ENCODE measurements at places on chromosomes 1 and 21.

DNA sequence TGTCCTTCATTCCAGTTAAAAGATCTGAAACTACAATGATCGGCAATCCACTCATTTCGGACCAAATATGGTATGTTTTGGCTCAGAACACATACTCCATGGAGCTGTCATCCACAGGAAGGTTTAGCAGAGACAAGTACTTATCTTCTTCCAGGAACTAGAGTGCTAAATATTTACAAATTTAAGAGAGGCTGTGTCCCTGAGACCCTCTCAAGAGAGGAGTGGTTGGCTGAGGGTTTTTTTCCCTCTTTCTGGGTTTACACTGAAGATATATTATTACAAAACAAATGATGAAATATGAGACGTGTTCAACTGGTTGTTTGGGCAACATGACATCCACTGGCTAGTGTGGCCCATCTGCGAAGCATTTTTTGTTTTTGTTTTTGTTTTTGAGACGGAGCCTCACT, 25.9 kb upstream of the NID1 start:
- DNase-seq = peak; percentile 12

GRCh38 chr1:30997463-30998057, 68.0 kb downstream of the PUM1 start:
- DNase-seq = no peak

DNA sequence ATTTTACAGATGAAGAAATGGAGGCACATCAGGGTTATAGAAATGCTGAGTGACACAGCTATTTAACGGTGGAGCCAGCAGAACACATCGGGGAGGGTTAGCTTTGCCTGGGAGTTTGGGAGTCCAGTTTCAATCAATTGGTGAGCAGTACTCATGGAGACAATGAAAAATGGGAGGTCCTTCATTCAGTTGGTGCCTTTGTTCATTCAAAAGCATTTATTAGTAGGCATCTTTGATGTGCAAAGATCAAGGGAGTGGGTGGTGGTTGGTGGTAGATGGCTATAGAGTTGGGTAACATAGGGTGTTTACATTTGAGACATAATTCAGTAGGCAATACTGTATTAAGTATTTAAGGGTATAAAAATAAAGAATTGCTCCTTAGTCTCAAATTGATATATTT, 183.7 kb upstream of the LMO4 start:
- no peak for DNase-seq

- no peak for DNase-seq
These were observed 11.2 kb downstream of the LAPTM5 start for GRCh38 chr1:30746212-30747032.

DNA sequence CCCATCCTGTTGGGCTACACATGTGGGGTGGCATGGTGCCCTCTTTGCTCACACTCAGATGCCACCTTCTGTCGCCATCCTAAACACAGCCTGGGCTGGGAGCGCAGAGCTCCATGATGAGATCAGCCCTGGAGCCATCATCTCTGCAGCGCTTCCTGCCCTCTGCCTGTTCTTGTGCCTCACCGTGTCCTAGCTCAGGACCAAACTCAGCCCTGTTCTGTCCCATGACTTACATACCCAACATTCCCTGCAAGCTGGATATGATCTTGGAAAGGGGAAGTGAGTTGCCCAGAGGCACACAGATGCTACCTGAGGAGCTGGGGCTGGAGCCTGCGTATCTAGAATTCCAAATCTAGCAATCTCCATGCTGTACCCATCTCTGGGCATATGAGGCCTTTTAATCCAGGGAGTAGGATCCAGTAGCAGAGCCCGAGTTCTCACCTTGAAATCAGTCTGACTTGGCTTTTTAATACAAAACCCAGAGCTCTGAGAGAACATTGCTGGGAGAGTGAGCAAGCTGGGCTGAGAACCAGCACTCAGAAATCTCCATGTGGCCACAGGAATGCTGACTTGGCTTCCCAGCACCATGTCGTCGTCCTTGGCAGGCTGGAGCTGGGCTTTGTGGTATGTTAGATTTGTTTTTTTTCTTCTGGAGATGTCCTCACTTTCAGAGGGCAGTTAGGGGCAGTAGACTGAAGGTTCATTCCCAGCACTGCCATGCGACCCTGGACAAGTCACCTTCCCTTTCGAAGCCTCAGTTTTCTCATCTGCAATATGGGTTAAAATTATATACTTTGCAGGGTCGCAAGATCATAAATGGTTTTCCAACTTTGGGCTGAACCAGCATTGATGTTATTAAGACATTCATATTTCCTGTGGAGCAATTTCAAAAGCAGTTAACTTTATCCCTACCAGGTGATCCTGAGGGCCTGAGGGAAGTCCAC, 2.6 kb downstream of the ALPL start:
- peak; percentile 98 for DNase-seq

- peak; percentile 77 for DNase-seq
These were observed 1.6 kb downstream of the DRAXIN start for GRCh38 chr1:11693024-11693590.

- no peak for DNase-seq
These were observed 56.0 kb upstream of the STUM start for GRCh38 chr1:226492426-226493137.

- peak; percentile 65 for DNase-seq
These were observed 87.2 kb downstream of the SYT2 start for GRCh38 chr1:202623075-202623474.

- no peak for DNase-seq
These were observed 121.4 kb downstream of the PRDM16 start for GRCh38 chr1:3190256-3191041.

GRCh38 chr1:198265073-198265661, 108.4 kb downstream of the NEK7 start:
- peak; percentile 49 for DNase-seq

DNA sequence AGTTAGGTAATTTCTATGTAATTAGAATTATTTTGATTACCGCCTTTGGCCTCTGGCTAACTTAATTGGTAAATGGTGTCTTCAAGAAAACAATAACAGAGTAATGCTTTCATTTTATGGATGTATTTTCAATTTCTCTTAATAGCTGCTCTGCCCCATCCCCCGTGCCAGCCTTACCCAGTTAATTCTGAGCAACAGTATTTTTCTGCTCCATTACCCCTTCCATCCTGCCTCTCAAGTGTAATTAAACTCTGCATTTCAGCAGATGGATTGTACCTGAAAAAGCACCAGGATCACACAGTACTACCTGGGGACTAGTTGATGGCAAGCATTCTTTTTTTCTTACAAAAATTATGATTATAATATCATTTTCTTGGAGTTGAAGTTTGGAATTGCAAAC, 104.2 kb downstream of the KIAA0319L start:
- no peak for DNase-seq

DNA sequence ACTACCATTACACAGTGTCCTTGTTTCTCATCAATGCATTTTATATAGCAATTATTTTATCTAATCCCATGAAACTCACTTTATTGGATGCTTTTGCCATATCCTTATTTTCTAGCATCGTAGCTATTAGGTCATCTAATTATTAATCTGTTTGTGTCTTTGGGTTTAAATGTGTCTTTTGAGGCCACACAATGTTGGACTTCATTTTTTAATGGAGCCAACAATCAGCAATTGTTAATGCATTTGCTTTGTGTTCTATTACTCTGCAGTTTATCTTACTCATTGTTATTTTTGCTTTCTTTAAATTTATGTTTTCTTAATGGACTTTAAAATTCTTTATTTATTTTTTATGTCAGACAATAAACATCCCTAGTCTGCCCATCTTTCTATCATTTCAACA, 1.8 kb upstream of the HSD11B1 start:
- no peak for DNase-seq

GRCh38 chr21:34362670-34363069, 1.1 kb upstream of the KCNE2 start:
- DNase-seq = no peak

DNA sequence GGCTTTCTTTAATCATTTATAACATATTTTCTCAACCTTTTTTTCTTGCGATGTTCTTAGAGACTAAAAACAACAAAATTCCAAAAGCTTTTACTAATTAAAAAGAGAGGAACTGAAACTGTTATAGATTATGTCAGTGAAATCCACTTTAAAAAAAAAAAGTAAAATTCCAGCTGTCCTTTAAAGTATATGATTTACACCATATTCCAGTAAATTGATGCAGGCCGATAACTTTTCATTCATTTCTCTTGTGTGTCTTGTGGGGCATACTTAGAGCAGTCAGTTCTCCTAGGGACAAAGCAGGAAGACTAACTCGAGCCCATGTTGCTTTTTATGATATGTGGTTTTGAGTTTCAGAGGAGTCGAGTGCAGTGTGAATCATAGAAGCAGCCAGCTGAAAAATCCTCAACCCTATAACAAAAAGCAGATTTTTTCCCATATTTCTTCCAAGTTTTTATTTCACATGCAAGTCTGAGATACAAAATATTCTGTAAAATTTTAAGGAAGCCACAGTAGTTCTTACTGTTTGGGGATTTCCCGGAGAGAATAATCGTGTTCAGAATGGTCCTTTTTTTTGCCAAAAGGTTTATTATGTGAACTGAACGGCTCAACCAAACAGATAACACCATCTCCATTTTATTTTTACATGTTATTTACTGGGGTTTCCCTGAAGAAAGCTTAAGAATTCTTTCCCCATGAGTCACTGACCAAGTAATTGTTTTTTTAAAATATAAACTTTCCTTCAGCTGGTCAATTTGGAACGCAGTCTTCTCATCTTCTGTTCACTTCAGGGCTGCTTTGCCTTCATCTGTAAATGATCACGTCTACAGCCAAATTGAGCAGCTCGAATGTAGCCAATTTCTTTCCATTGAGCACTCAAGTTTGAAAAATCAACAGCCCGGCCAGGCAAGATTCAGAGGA, 77.0 kb upstream of the C1orf105 start:
- DNase-seq = peak; percentile 90

DNA sequence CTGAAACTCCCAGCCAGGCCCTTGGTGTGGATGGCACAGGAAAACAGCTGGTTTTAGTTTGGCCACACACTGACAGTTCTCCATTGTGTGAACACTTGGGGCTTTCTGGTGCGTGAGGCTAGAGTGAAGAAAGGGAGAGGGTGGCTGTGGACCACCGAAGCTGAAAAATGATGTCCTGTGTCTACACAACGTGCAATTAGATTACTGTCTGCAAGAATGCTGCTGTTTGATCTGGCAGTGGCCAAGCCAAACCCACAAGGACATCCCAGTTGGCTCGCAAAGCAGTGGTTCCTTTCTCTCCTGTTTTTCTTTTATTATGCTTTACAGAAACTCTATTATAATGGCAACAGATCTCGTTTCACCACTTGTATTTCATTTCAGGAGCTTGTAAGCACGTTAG, 58.9 kb downstream of the ERG start:
- peak; percentile 70 for DNase-seq

DNA sequence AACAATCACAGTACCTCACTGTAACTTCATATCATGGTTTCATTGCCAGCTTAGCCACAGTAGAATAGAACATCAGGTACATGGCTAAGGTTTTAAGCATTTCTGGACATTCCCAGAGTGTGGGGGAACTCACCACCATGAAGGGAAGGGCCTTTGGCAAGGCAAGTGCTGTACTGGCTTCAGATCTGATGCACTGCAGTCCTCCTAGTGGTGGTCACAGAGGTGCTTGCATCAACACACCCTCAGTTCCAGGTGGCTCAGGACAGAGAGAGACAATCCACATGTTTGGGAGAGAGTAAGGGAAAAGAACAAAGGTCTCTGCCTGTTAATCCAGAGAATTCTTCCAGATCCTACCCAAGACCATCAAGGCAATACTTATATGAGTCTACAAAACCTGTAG, 528.4 kb upstream of the RGS18 start:
- no peak for DNase-seq

DNA sequence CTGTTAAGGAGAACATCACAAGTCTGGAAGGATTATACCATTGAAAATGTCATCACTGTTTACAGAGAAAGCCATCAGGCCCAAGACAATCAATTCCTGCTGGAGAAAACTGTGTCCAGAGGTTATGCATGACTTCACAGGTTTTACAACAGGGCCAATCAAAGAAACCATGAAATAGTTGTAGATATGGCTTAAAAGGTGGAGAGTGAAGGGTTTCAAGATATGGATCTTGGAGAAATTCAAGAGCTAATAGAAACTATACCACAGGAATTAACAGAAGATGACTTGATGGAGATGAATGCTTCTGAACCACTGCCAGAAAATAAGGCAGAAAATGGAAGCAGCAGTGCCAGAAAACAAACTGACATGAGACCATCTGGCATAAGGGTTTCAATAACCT, 30.2 kb downstream of the USP1 start:
- DNase-seq = no peak

DNA sequence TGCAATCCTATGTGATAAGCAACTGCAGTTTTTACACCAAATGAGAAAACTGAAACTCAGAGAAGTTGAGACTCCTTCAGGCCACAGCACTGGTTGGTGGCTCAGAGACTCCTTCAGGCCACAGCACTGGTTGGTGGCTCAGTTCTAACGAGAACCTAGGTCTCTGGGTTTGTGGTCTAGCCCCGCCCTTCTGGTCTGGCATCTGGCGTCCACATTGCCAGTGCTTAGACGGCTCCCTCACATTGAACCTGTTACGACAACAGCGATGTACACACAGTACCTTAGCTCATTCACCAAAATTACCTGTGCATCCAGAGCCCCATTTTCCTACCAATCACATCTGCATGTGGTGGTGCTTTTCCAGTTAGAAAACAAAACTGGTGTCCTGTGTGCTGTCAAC, 66.1 kb downstream of the NID1 start:
- DNase-seq = no peak

DNA sequence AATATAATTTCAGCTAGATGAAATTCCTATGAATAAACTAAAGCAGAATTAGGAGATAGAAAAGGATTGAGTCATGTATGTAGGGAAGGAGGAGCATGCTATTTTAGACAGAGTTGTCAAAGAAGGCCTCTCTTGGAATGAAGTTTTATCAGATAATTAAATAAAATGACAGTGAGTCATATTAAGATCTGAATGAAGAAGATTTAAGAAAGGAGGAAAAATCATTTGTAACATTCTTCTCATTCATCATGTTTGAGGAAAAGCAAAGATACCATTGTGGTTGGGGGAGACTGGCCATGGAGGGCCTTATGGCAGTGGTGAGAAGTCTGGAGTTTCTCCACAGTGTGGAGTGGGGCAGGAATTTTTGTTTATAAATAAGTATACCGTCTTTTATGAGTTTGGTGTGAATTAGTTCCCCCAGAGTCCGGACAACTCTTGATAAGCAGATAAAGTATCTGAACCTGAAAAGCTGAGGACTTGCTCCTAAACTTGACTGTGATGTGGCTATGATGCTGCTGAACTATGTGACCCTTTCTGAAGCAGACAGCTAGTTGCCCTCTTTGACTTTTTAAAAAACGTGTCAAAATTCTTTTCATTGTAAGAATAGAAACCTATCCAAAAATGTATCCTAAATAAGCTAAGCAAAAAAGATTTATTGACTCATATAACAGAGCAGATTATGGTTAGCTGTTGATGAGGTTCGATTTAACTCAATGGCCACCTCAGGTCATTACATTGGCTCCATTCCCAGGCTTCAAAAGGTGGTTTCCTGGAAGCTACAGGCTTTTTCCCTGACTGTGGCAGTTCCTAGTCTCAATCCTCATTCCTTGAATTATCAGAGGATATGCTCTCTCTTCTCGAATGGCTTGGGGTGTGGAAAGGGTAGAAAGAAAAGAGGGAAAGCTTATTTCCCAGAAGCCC, 90.8 kb downstream of the LHX9 start:
- DNase-seq = peak; percentile 60

- DNase-seq = no peak
These were observed 11.8 kb downstream of the DENND4B start for GRCh38 chr1:153934746-153935145.

GRCh38 chr21:39850333-39850732, 16.9 kb upstream of the PCP4 start:
- DNase-seq = no peak
